ENCODE measurements at places on chromosomes 7 and 10.
A peak's percentile ranks its signal among the peaks of the same experiment; 100 is the strongest.

- DNase-seq = peak; percentile 28
These were observed 13.0 kb upstream of the STK31 start for GRCh38 chr7:23696916-23697441.

GRCh38 chr10:125955766-125956165, 59.4 kb downstream of the FANK1 start:
- DNase-seq = no peak

DNA sequence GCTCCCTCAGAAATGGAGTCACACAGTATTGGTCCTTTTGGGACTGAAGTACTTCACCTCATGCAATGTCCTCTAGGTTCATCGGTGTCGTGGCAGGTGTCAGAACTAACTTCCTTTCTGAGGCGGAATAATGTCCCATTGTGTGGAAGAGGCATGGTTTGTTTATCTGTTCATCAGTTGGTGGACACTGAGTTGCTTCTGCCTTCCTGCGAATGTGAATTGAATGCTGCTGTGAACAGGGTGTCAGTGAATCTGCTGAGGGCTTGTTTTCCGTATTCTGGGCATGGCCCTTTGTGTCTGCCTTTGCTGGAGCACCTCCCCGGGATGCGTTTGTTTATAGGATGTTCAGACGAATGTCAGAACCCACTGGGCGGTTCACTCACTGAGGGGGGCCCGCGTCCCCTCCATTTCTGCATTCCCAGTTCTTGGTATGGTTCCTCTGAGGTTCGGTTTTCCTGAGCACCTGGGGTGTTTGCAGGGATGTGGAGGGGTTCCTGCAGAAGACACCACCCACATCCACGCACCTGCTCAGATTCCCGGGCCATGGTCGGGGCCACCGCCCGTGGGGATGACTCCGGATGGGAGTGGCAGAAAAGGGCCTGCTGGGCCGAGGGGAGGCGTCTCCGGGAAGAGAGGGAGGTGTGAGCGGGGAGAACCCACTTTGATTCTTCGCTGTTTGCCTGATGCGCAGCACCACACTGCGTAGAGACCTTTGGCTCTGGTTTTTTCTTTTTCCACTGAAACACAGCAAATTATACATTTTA, 33.1 kb downstream of the CHST12 start:
- DNase-seq = no peak

DNA sequence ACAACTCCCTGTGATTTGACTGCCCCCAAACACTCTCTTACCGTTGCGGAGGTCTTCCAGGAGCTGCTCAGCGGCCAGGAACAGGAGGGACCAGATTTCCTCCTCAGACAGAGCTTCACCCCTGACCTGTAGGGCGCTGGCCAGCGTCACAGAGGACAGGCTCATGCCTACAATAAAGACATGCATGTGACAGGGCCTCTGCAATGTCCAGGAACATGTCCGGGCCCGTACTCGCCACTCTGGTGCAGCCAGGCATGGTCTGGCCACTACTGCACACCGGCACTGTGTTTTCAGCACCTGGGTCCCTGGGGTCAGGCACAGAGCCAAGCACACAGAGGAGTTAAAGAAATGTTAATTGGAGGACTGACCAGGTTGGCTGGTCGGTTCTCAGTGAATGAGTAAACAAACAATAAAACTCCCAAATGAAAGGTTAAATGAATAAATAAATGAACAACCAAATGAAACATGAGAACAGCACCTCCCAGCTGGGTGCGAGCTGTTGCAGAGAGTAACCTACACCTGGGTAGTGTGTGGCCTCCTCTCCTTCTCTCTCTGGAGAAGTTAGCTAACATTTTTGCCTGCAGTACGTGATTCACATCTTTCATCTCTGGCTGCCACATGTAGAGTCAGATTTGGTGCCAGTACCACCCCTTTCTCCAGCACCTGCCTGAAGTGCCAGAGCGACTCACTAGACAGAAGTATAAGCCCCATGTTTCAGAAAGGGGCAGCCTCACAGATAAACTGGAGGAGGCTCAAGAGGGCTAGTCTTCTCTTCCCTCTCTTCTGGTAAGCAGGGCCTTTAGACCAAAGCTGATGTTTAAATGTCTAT, 22.8 kb downstream of the FRMPD2 start:
- DNase-seq = no peak

- DNase-seq = no peak
These were observed 8.0 kb downstream of the COA1 start for GRCh38 chr7:43721193-43721806.

- DNase-seq = no peak
These were observed 7.1 kb downstream of the GATA3 start for GRCh38 chr10:8061274-8062211.

GRCh38 chr10:118210276-118210675, 131.8 kb downstream of the FAM204A start:
- no peak for DNase-seq

DNA sequence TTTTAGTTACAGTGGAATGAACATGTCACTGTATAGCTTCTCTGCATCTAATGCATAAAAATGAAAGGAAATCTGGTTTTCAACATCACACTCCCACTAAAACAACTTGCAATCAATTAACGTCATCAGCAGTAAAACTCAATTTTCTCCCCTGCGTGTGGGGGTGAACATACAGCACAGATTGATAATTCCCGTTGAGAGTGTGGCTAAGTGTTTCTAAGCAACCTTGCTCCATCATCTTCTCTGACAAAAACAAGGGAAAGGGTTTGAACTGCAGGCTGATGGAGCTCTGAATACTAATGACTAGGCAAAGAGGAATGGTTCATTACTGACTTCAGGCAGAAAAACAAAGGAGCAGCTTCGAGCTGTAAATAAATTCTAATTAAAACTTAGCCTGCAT, 238.3 kb downstream of the PARD3 start:
- DNase-seq = no peak

- DNase-seq = no peak
These were observed 8.6 kb upstream of the RFC2 start for GRCh38 chr7:74262639-74263398.

GRCh38 chr7:988963-989529, 6.1 kb downstream of the CYP2W1 start:
- DNase-seq = no peak

DNA sequence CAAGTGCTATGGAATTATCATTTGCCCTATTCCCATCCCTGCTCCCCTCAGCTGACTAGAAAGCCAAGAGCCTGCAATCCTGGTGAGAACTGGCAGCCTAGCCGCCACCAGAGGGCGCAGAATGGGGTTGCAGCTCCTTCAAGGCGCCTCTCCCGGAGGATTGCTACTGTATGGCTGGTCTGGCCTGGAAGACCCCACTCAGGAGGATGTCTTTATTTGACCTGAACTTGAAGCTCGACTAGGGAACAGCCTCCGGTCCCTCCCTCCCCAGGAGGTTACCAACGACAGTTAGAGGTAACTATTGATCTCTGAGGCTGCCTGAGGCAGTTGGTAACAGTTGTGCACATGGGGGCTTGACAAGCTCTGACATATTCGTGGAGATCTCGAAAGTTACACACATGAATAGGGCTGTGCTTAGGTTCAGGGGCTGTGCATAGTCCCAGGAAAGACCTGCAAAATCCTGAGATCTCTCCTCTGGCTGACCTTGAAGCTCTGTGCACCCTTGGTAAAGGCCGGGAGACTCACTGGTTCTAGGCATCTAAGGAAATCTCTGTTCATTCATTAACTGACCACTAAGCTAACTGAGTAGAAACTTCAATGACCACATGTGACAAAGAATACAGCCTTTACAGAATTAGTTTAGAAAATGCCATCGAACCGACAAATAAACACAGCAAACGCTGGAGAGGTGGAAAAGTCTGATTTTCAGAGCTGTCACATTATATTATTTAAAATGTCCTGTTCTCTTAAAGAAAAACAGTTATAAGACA, 65.7 kb downstream of the TSPAN12 start:
- DNase-seq = peak; percentile 25

- DNase-seq = no peak
These were observed 25.7 kb downstream of the PNLIPRP2 start for GRCh38 chr10:116646502-116646901.

DNA sequence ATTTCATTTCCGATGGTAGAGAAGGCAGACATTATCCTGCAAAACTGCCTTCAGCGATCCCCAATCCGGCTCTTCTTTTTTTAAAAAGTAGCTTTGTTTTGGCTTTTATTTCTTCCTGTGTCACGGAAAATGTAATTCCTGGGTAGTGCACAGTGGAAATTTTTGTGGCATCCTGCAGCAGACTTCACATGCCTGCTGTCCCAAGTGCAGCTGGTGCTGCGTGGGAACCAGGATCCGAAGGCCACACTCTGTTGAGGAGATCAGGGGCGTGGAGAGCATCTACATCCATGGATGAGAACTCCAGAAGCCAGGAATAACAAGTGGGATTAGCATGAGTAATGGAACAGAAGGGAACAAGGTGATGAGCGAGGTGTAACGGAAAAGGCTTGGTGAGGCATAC, 4.6 kb downstream of the VWA2 start:
- no peak for DNase-seq

Data from activated effector memory CD4-positive, alpha-beta T cell treated with Interleukin-2 at 50 U/mL for 16 hours (primary cell).